ENCODE measurements at places on chromosomes 4 and X.

- no peak for DNase-seq
Observed at GRCh38 chr4:61741327-61742096, 541.4 kb downstream of the ADGRL3 start.

DNA sequence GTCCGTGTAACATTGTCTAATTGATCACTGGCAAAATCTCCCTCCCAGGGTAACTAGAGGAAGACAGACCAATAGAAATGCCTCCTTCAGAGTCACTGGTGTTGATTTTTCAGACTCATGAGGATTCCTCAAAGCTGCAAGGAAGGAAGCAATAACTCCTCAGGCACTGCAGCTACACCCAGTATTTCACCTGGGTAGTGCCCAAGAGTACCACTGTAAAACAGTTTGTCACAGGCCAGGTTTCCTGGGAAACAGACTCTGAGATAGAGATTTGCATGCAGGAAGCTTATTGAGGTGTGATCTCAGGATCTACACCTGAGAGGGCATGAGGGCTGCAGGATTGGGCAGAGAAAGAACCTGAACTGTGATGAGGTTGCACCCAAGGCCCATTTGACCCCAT, 240.7 kb upstream of the ATP6AP2 start:
- no peak for DNase-seq

- DNase-seq, result no peak
Observed at GRCh38 chr4:23680671-23681518, 209.0 kb downstream of the PPARGC1A start.

DNA sequence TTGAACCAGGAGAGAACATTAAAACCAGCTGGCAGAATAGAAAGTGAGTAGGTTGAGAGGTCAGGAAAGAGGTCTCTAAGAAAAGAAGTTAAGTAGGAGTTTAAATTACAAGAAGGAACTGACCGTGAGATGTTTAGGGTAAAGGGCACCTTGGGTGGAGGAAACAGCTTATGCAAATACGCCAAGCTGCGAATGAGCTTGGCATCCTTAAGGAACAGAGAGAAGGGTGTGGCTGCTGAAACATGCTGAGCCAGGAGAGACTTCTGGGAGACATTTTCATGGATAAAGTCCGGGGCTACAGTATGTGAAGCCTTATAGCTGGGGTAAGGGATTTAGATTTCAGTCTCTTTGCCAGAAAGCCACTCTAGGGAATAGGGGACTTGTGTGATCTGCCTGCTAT, 249.1 kb downstream of the KCNIP4 start:
- DNase-seq, result no peak

DNA sequence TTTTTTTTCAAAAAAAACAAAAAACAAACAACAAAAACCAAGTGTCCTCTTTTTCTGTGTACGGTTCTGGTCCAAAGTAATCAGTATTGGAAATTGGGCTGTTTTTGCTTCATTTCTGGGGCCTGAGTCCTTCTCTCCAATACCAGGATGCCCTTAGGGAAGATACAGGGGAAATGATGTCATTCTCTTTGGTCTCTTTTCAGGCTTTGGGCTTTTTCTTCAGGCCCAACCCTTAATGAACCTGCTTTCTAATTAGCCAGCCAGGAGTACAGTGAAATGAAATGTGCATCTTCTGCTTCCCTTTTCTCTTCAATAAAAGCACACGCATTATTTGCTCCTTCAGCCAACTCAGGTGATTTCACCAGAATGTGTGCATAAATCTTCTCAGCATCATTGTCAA, 52.6 kb upstream of the RBPJ start:
- DNase-seq, result no peak

DNA sequence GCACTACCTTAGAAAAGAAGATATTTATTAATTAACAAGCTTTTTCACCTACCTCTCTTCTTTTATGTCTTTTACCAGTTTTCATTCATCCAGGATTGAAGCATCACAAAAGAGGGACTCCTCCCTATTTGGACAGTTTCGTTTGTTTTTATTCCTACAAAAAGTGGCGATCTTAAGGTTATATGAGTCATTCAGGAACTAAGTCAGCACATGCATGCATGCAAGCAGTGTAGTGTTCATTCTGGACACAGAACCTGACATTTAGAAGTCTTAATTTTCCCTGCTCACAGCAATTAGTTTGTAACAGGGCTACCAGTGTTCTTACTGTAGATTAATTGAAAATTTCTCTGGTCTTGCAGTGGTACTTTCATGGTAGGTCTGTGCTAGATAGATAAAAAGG, 47.9 kb upstream of the QRFPR start:
- no peak for DNase-seq

- DNase-seq, result no peak
Observed at GRCh38 chrX:19647731-19648588, 132.7 kb upstream of the MAP3K15 start.

GRCh38 chr4:138243369-138243768, 1.2 kb upstream of the SLC7A11 start:
- no peak for DNase-seq

GRCh38 chr4:22356987-22357596, 158.8 kb downstream of the ADGRA3 start:
- no peak for DNase-seq

- no peak for DNase-seq
Observed at GRCh38 chrX:72576141-72576894, 3.7 kb upstream of the HDAC8 start.

DNA sequence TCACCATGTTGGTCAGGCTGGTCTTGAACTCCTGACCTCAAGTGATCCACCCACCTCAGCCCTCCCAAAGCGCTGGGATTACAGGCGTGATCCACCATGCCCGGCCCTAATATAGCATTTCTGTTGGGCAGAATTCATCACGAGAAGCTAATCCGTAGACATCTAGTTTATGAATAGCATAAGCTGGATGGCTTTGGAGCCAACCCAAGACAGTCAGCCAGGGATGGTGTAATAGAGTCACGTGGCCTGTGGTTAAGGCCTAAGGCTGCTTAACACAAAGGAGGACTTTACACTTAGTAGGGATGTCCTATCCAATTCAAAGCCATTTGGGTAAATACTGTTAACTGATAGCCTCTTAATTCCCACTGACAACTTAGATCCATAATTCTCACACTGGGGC, 173.6 kb downstream of the RAP1GDS1 start:
- no peak for DNase-seq

DNA sequence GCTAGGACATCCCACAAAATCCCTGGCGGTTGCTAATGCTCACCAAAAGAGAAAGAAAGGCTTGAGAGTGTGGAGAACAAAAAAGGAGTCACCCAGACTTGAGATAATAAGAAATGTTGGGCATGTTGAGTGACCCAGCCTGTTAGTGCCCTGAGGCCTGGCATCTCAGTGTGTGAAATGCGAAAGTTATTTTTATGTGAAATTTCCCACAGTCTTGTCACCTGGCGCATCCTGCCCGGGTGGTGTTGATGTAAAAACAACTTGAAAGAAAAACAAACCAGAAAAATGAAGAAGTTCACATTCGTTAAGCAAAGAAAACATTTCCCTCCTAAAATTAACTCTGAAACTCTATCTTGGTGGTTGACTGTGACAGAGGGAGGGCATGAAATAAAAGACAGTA, 495.2 kb downstream of the MID1IP1 start:
- no peak for DNase-seq

DNA sequence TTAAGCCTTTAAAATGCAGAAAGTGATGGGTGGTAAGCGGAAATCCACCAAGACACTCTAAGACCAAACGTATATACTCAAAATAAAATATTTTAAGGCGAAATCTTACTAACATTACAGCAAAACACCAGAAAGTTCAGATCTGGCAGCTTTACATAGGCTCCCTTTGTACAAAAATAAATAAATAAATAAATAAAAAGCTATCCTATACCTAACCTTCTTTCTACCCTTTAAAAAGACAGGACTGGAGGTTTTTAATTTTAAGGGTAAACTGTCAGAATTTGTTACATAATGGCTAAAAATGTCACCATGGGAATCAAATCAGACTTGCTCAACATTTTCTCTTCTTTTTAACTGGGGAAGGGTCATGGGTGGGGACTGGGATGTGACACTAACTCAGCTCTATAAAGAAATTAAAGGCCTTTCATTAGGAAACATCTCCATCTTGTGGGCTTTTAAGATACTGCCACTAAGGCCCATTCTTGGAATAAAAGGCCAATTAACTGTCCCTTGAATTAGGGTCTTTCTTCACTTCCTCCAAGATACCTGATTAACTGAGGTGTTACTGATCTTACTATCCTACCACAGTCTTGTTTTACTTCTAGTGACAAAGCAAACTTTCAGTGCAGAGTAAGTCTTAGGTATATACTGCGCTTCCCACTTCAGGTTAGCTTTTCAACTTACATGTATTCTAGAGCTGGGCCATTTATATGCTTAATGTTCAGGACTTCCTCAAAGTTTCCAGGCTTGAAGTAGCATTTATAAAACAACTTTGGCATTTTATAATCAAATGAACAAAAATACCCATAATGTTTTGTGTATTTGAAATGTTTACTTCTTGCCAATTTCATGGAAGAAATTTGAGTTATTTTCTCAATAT, 13.3 kb downstream of the HNRNPD start:
- DNase-seq, result no peak

GRCh38 chr4:136863756-136864155, 668.5 kb downstream of the PCDH18 start:
- no peak for DNase-seq

- DNase-seq, result no peak
Observed at GRCh38 chr4:127781300-127782024, 660 bp upstream of the HSPA4L start.

DNA sequence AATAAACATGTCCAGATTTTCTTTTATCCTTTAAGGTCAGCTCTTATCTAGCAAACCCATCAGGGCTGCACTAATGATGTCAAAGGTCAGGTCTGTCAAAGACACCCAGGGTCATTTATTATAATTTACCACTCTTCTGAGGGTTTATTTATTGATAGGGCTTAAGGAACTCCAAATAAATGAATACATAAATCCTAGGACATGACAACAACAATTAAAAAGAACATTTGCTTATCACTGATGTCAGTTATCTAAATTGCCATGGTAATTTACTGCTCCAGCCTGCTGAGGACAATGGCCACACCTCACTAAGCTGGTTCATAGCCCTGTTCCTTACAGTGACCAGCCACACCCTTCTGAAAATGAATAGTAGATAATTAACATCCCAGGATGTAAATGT, 317.1 kb downstream of the UNC5C start:
- DNase-seq, result no peak

GRCh38 chrX:44946771-44947170, 73.8 kb downstream of the KDM6A start:
- no peak for DNase-seq

- DNase-seq, result no peak
Observed at GRCh38 chrX:73401591-73402266, 45.1 kb upstream of the CDX4 start.

GRCh38 chr4:108443585-108443984, 176.8 kb upstream of the RPL34 start:
- no peak for DNase-seq

DNA sequence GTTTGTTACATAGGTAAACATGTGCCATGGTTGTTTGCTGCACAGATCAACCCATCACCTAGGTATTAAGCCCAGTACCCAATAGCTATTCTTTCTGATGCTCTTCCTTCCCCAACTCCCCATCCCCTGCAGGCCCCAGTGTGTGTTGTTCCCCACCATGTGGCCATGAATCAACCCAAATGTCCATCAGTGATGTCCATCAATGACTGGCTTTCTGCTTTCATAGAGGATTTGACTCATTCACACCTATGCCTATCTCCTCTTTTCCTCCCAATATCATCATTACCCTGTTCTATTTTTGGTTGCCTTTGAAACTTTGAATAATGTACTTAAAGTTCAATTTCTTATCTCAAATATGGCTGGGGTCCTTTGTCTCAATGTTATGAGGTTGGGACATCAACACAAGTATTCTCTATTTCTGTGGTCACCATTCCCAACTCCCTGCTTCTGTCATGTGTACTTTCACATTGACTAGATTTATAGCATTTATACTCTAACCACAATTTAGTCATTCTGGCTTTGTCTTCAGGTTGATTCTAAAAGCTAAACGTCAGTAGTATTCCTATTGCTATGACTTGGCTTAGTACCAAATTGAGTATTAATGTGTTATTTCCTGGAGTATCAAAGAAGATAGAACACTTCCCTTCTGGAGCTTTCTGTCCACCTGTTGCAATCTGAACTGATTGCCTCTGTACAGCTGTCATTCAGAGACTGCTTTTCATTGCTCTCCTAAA, 107.2 kb downstream of the TAB3 start:
- DNase-seq, result no peak

DNA sequence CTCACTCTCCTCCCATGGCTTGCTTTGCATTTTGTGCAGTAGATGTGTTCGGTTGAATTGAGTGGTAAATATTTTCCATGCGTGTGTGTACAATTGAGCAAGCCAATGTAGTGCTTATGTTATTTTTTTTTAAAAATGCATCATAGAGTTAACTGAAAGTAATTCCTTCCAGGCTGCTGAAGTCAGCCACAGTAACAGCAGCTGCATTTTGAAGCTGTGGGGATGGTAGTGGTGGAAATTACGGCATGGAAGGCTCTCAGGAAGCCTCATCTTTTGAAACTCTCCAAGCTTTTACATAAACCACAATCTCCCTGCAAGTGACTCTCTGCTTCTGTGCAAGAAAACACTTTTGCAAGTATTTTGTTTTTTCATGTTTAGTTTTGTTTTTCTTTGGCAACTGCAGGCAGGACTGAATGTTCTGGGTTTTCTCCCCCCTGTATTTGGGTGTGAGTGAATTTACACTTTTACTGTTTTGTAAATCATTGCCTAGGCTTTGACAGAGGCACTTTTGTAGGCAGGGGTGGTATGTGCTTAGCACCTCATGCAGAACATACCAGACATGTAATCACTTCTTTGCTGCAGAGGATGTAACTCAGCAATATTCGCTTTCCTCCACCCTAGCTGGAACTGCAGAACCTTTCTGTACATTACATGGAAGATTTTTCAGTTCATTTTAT, 56.2 kb downstream of the LRRC66 start:
- no peak for DNase-seq

DNA sequence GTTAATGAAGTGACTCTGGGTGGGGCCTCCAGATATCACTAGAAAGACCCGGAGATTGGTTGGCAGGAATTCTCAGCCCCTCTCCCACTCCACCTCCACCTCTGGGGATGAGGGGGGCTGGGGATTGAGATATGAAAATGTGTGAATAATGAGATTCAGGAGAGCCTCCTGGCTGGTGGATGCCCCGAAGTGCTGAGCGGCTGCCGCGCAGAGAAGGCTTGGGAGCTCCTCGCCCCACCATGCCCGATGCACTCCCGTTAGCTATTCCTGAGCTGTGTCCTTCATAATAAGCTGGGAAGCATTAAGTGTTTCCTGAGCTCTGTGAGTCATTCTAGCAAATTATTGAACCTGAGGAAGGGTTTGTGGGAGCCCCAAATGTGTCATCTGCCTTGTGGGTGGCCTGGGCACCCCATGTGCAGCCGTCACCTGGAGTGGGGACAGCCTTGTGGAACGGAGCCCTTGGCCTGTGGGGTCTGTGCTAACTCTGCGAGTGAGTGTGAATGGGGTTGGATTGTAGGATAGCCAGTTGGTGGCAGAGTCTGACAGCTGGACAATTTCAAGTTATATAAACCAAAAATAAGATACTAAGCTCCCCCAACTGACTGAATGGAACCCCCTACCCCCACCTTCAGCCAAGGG, 4.4 kb upstream of the MAEA start:
- DNase-seq, result no peak

GRCh38 chr4:4477796-4478195, 64.1 kb downstream of the STX18 start:
- no peak for DNase-seq

Data from activated CD8-positive, alpha-beta memory T cell treated with anti-CD3 and anti-CD28 coated beads for 48 hours (primary cell).